ENCODE measurements at places on chromosomes 12 and 14.
A peak's percentile ranks its signal among the peaks of the same experiment; 100 is the strongest.

DNA sequence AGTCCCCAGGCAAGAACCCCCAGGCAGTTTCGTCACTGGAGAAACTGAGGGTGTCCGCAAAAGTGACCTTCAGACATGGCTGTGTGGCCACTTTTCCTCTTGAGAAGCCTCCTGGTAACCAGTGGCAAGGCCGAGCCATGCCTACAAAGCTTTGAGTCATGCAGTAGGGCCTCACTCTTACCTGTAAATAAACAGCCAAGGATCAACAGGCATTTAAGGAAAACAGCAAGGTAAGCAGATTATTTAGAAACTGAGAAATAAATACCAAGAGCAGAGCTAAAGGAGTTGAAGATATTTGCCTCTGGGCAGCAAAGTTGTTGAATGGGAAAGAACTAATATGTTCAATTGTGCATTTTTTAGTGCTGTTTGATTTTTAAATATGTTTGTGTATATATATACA is 141.0 kb upstream of the BCL2L14 start:
- DNase-seq = no peak

DNA sequence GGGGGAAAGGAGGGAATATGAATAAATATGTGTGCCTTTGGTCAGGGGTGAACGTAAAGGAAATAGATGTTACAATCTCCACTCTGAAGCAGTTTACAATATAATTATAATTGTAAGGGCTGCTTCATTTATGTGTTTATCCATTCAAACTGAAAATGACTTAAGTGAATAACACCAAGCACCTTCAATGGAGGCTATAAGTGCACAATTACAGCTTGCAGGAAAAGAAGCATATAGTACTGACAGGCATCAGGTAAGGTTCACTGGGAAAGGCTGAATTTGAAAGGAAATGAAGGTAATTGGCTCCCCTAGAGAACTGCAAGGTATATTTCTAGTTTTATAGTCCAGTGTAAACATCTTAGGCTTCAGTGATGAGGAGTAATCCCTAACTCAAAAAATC is 192.7 kb downstream of the STXBP6 start:
- no peak for DNase-seq

DNA sequence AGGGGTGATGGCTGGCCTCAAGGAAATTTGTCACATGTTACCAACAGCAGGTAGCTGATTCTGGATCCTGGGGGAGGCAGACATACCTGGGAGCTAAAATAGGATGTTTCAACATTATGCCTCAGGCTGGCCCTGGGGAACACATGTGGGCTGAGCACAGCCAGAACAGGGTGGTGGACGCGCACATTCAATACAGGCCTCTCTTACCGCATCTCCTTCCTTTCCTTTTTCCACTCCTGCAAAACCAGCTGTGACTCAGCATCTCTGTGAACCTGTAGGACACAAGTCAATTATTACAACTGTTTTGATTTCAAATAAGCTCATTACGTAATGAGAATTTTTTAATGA is 61.0 kb downstream of the NT5DC3 start:
- peak; percentile 37 for DNase-seq

GRCh38 chr14:104582662-104583061 is 3.1 kb downstream of the C14orf180 start:
- no peak for DNase-seq

DNA sequence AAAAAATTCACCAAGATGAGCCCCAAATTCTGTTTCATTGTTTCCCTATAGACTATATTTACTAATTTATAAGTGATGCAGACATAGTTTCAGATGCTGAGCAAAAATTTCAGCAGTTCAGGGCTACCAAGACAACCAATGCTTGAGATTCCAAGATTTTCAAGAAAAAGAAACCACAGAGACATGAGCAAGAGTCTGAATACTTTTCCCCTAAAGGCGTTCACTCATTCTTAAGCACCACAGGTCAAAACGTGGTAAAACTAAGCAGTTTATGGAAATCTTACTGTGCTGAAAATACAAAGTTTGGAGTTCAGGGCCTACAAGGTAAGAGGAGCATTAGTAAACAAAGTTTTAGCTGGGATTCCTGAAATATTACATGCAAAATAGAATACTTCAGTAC is 221.2 kb downstream of the KCNH5 start:
- peak; percentile 26 for DNase-seq

GRCh38 chr12:55741931-55742680 is 816 bp upstream of the GDF11 start:
- no peak for DNase-seq

DNA sequence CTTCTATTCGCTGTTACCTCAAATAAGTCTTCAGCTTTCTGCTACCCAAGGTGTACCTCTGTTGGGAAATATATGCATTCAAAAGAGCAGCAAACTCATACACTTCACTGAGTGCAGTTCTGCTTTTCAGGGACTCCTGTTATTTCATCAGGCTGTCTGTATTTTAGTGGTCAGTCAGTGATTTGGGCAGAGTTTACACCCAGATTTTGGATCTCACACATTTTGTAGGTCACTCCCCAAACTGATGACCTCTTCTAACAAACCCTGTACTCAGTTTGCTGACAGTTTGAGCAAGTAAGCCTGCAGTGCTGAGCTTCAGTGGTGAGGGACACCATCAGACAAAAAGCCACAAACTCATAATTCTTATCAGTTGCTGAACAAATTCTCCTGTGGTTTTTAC is 8.2 kb upstream of the WASHC4 start:
- no peak for DNase-seq

All from mammary epithelial cell (primary cell).